ENCODE measurements at places on chromosomes 16 and 17.

- DNase-seq, result no peak
These were observed 2.9 kb downstream of the RGS11 start for GRCh38 chr16:272633-273546.

DNA sequence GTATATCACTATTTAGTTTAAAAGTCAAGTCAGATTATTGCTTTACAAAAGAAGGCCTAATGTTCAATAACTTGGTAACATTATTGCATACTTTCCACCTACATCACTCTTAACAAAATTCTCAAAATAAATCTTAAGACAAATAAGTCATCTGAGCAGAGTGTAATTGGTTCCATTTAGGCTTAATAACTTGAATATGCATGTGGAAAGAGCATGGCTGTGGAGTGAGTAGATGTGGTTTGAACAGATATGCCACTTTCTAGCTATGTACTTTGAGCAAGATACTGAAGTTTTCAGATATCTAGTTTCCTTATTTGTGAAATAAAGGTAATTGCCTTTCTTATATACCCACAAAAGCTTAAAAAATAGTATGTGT lies 6.7 kb upstream of the EVI2A start:
- no peak for DNase-seq

GRCh38 chr17:42180922-42181850 lies at the start of gene KCNH4:
TSS of gene KCNH4 (minus strand) at chr17:42181142. CDS start at chr17:42180945, 197 bp downstream.
- DNase-seq, result peak; percentile 92

- no peak for DNase-seq
These were observed 368.9 kb upstream of the ASIC2 start for GRCh38 chr17:33661975-33662374.

GRCh38 chr17:32880671-32881453 lies 3.9 kb upstream of the MYO1D start:
- no peak for DNase-seq

DNA sequence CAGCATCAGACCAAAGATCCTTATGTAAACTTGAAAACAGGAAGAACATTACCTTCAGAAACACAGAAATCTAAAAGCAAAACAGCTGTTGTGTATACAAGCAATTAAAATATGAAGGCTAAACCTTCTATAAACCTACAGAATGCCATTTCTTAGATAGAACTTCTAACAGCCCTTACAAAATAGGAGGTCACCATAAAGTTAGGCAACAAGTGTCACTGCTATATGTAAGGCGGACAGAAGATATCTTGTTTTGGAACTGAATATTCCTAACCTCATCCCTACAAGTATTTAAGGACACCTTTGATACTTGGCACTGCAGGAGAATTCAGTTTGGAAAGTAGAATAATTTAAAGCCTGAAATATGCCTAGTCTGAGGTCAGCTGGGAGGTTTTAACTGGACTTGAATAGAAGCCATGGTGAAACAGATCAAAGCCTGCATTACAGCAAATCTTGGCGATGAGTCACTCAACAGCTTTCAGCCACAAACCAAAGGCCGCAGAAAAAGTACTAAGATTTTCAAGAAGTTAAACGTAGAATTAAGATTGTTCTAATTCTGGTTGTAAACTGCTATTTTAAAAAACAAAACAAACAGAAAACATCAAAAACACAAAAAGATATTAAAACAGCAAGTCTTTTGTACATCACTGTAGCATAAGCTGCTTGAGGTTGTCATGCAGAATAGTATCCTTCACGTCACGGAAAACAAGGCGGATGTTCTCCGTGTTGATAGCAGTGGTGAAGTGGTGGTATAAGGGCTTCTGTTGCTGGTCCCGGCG lies 42.7 kb downstream of the GNA13 start:
- DNase-seq, result peak; percentile 36

DNA sequence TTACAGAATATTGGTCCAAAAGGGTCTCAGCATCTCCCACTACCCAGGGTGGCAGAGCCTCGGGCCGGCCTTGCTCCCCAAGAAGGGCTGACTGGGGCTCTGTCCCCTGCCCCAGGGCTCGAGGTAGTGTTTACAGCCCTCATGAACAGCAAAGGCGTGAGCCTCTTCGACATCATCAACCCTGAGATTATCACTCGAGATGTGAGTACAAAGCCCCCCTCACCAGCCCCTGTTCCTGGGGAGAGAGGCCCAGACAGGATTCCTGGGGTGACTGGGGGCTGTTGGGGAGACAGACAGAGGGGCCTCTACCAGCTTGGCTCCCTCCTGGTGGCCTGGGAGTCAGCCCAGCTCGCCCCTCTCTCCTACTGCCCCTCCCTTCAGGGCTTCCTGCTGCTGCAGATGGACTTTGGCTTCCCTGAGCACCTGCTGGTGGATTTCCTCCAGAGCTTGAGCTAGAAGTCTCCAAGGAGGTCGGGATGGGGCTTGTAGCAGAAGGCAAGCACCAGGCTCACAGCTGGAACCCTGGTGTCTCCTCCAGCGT lies 6.1 kb upstream of the NLRC5 start:
- no peak for DNase-seq

DNA sequence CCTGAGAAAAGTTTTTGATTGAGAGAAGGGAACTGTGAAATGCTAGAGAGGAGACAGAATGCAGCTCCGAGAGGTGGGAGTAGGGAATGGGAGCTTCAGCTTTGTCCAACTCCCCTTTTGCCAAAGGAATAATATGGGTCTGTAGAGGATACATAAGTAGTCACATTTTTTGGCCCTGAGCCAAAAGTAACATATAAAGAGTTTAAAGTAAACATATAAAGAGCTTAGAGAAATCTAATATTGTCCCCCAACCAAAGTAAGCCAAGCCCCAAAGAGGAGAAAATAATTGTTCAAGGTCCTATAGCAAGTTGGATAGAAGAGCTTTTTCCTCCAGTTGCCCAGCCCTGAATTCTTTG lies 215.1 kb downstream of the TMEM114 start:
- DNase-seq, result peak; percentile 2

DNA sequence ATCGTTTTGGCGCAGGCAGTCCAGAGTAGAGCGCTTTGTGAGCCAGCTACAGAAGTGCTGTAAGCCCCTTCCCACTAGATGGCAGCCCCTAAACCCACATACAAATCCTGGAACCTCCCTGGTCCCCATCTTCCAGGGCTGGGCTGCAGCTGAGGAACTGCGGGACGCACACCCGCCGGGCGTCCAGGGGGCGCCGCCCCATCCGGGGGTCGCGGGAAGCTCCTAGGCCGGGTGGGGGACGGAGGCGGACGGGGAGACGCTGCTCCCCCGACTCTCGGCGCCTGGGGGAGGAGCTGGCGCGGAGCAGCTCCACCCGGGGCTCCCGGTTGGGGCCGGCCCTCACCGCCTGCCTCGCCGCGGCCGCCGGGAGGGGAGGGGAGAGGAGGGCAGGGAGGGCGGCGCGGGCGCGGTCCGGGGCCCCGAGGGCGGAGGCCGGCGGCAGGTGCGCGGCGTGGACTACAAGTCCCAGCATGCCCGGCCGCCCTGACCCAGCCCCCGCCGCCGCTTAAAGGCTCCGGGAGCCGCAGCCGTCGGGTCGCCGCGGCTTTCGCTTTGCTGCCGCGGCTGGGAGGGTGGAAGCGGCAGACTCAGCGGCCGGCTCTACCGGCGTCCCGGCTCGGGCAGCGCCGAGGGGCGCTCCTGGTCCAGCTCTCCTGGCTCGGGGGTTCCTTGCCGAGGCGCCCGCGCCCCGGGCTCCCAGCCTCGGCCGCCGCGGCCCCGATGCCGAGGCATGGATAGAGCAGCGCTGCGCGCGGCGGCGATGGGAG lies at the start of gene KSR1:
TSS of gene KSR1 (plus strand) at position 535 of the 767 bp plus-strand sequence. CDS start at position 731, 196 bp downstream.
- peak; percentile 88 for DNase-seq

GRCh38 chr16:9033125-9033830 lies 58.2 kb upstream of the HAPSTR1 start:
- peak; percentile 71 for DNase-seq

GRCh38 chr16:31382485-31383161 lies 10.5 kb upstream of the ITGAD start:
- peak; percentile 77 for DNase-seq

- peak; percentile 22 for DNase-seq
These were observed 542.1 kb downstream of the XYLT1 start for GRCh38 chr16:16928532-16929109.

DNA sequence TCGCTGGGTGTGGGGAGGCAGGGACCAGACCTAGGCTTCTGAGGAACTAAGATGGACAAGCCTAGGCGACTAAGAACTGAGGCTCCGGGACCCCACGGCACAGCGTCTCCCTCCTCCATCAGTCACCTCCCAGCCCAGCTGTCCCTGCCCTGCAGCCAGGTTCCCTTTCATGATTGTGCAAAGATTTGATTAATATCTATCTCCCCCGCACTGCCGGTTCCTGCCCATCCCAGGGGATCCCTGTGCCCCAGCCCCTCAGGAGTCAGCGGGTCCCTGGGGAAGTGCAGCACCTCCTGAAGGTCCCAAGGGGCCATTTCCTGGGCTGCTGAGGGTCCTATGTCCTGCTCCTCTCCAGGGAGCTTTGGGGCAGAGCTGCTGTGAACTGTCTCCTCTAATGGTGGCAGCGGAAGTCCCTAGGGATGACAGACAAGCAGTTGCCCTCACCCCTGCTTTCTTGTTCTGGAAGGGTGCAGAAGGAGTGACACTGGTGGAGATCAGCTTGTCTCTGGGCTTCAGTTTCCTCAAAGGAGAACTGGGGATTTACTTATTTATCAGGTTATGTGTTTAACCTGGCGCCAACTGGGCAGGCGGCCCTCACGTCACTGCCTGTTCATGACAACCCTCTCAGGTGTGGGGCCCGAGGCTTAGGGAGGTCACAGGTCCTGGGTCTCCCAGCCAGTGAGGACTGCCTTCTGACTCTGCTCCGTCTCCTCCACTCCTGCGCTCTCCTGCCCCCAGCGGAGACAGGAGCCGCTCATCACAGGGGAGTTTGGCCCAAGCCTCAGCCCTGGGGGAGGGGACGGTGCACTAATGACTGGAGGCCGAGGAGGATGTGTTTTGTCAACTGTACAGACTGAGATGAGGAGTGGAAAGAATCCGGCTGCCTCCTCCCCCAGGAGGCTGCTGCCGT lies 1.9 kb upstream of the C16orf74 start:
- DNase-seq, result no peak

GRCh38 chr17:4498461-4499397 lies at the start of gene SPNS2:
TSS of gene SPNS2 (plus strand) at chr17:4498881. CDS start at chr17:4499048, 167 bp downstream.
- peak; percentile 74 for DNase-seq

Measured in hematopoietic multipotent progenitor cell treated with erythropoietin and hydrocortisone succinate and interleukin-3 and kit ligand, for 6 days (in vitro differentiated cells).